Chondrocyte (in vitro differentiated cells): ENCODE measurements at places on chromosomes 12 and 14. TPM values are rescaled to one million over a fixed set of nuclear protein-coding genes. Genes with fewer than 3 reads are reported as not detected.
A peak's percentile ranks its signal among the peaks of the same experiment; 100 is the strongest.

Gene TAS2R13
- 0.49 to 2.5 TPM (median 0.85 TPM) in 3 replicates for total RNA-seq

Gene LYSET
- 13.1 to 15.2 TPM (median 14.9 TPM) in 3 replicates for total RNA-seq

Gene TM7SF3
- total RNA-seq, result 43.1 to 55.9 TPM (median 43.8 TPM) in 3 replicates

Gene ELK3
- 37.1 to 62.1 TPM (median 38.8 TPM) in 3 replicates for total RNA-seq

Gene SUPT16H
- 55.8 to 77.2 TPM (median 57.7 TPM) in 3 replicates for total RNA-seq

Gene SDR9C7
- not detected in 3 replicates for total RNA-seq

Gene TBX5
- total RNA-seq, result not detected in 3 replicates

GRCh38 chr12:25502596-25502995 lies 50.5 kb downstream of the LMNTD1 start:
- H3K36me3 ChIP-seq, result no peaks in the 10 kb centered on the region
- peaks cover 6% of the 10 kb centered on the region for H3K27me3 ChIP-seq
- no peak overlapping the region for H3K27ac ChIP-seq
- H3K4me3 ChIP-seq, result no peak overlapping the region
- no peaks in the 10 kb centered on the region for H3K4me1 ChIP-seq
- DNase-seq, result no peak

DNA sequence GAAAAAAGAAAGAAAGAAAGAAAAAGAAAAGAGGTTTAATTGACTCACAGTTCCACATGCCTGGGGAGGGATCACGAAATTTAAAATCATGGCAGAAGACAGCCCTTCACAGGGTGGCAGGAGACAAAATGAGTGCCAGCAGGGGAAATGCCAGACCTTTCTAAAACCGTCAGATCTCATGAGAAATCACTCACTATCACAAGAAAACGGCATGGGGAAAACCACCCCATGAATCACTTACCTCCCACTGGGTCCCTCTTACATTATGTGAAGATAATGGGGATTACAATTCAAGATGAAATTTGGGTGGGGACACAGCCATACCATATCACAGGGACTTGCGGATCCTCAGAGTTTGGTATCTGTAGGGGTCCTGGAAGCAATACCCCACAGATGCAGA lies 16.3 kb upstream of the EGLN3 start:
- H3K36me3 ChIP-seq, result peaks cover 3% of the 10 kb centered on the region
- no peak overlapping the region for H3K4me3 ChIP-seq
- DNase-seq, result no peak
- H3K4me1 ChIP-seq, result no peaks in the 10 kb centered on the region
- H3K27me3 ChIP-seq, result peaks cover 5% of the 10 kb centered on the region

DNA sequence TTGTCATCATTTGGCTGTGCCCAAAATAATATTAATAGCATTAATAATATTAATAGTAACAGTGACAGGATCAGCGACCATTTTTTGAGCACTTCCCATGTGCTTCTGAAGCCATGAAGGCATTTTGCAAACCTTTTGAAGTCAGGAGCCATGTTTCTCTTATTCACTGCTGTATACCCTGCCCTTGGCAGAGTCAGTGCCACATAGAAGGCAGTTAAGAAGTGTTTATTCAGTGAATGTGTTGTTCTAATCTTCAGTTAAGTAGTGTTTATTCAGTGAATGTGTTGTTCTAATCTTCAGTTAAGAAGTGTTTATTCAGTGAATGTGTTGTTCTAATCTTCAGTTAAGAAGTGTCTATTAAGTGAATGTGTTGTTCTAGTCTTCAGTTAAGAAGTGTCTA lies 319.7 kb upstream of the NAV3 start:
- no peak overlapping the region for H3K4me3 ChIP-seq
- no peaks in the 10 kb centered on the region for H3K4me1 ChIP-seq
- no peaks in the 10 kb centered on the region for H3K36me3 ChIP-seq
- peaks cover 13% of the 10 kb centered on the region for H3K27me3 ChIP-seq
- H3K27ac ChIP-seq, result no peak overlapping the region

DNA sequence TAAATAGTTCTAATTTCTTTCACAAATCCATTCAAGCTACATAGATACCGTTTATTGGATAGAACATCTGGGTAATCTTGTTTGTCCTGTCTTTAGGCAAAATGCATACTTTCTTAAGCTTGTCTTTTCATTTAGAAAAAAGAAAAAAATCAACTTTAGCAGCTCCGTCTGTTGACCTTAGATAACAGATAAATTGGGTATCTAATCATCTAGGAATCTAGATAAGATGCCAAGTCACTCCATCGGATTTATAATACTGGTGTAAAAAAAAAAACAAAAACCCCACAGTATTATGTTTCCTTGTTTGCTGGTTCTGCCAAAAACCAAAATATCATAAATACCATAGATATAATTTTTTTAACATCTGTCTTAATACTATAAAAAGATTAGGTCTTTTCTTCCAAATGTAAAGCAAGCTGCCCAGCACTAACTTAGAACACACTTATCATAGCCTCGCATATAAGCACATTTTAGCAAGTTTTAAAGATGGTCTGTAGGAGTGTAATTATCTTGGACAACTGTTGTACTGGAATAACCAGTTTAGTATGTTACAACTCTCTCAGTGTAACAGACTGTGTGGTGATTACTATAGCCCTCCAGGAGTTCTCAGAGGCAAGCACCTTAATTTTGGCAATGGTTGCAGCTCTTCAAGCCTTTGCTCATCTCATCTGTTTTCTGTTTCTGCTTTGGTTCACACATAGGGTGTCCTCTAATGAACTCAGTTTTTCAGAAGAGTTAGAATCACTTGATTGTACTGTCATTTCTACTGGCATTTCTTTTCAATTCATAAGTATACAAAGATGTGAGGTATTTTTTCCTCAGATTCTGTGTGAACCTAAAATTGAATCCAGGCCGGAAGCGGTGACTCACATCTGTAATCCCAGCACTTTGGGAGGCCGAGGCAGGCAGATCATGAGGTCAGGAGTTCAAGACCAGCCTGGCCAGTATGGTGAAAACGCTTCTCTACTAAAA lies 83.1 kb downstream of the ANO6 start:
- peak overlapping the region; percentile 83 for H3K27ac ChIP-seq
- peaks cover 33% of the 10 kb centered on the region for H3K4me1 ChIP-seq
- no peak overlapping the region for H3K4me3 ChIP-seq

- H3K27me3 ChIP-seq, result no peaks in the 10 kb centered on the region
- no peaks in the 10 kb centered on the region for H3K4me1 ChIP-seq
- no peak overlapping the region for H3K4me3 ChIP-seq
- no peak overlapping the region for H3K27ac ChIP-seq
Measured at GRCh38 chr12:1418144-1418543, 176.2 kb downstream of the FBXL14 start.

- DNase-seq, result no peak
- H3K4me3 ChIP-seq, result no peak overlapping the region
Measured at GRCh38 chr12:47574252-47575021, 131.4 kb downstream of the RPAP3 start.

GRCh38 chr12:107415071-107415470 lies 270.5 kb upstream of the PWP1 start:
- peaks cover 9% of the 10 kb centered on the region for H3K4me1 ChIP-seq
- no peaks in the 10 kb centered on the region for H3K36me3 ChIP-seq
- no peak for DNase-seq
- no peaks in the 10 kb centered on the region for H3K27me3 ChIP-seq

DNA sequence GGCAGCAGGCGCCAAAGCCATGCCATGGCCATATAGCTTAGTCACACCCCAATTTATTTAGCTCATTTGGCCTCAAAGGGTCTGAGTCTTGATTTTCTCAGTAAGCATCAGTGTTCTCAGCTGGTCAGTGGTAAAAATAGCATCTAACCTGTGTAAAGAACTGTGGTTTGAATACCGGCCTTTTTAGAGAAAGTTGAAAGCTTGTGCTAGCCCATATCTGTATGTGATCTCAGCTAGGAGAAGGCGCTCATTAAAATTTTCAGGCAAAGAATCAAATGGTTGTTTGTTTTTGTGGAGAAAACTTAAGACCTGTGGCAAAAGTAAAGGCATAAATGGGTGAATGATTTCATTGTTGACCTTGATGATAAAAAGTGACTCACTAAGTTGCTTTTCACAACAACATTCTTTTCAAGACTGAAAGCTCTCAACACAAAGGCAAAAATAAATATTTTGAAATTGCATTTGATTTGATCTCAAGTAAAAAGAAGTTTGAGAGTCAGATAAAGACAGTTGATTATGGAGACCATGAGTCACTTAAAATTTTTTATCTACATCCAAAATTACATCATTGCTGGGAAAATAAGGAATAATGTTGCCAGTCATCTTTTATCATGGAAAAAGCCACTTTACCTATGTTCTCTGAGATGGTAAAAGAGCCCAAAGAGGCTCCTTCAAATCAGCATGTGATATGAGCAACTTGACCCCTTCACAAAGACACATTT lies 128.5 kb upstream of the RGS6 start:
- H3K4me1 ChIP-seq, result peaks cover 19% of the 10 kb centered on the region
- H3K27ac ChIP-seq, result peak overlapping the region; percentile 37
- no peak overlapping the region for H3K4me3 ChIP-seq
- no peaks in the 10 kb centered on the region for H3K36me3 ChIP-seq
- DNase-seq, result no peak

GRCh38 chr14:101313268-101313667 lies 248.0 kb upstream of the DIO3 start:
- H3K4me3 ChIP-seq, result no peak overlapping the region
- H3K36me3 ChIP-seq, result peaks cover 3% of the 10 kb centered on the region
- no peak for DNase-seq
- H3K27me3 ChIP-seq, result peaks cover 41% of the 10 kb centered on the region

DNA sequence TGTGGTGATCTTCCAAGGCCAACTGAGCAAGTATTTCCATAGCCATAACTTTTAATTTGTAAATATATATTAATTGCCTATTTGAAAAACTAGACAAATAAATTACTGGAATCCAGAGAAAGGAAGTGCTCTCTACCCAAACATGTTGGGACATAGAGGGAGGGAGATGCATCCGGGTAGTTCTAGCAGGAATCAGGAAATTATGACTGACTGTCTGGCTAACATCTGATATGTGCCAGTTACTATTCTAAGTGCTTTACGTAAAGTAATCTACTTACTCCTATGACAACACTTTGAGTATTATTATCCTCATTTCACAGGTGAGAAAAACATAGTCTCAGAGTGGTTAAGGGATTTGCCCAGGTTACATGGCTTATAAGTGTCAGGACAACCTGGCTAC lies 147.7 kb upstream of the VASH1 start:
- no peak overlapping the region for H3K27ac ChIP-seq
- H3K36me3 ChIP-seq, result peaks cover 3% of the 10 kb centered on the region
- no peak for DNase-seq
- H3K4me1 ChIP-seq, result no peaks in the 10 kb centered on the region
- H3K27me3 ChIP-seq, result peaks cover 26% of the 10 kb centered on the region
- no peak overlapping the region for H3K4me3 ChIP-seq

- no peak overlapping the region for H3K27ac ChIP-seq
- H3K4me1 ChIP-seq, result peaks cover 22% of the 10 kb centered on the region
- no peak for DNase-seq
- no peak overlapping the region for H3K4me3 ChIP-seq
Measured at GRCh38 chr14:54137614-54137961, 181.0 kb upstream of the BMP4 start.

GRCh38 chr12:51819736-51820525 lies 28.6 kb downstream of the FIGNL2 start:
- H3K4me1 ChIP-seq, result peaks cover 31% of the 10 kb centered on the region
- peak overlapping the region; percentile 67 for H3K4me3 ChIP-seq
- H3K27me3 ChIP-seq, result no peaks in the 10 kb centered on the region
- no peak for DNase-seq
- H3K27ac ChIP-seq, result peak overlapping the region; percentile 70
- no peaks in the 10 kb centered on the region for H3K36me3 ChIP-seq
